CD8-positive, alpha-beta memory T cell (primary cell): ENCODE measurements at places on chromosomes 1 and 21.

DNA sequence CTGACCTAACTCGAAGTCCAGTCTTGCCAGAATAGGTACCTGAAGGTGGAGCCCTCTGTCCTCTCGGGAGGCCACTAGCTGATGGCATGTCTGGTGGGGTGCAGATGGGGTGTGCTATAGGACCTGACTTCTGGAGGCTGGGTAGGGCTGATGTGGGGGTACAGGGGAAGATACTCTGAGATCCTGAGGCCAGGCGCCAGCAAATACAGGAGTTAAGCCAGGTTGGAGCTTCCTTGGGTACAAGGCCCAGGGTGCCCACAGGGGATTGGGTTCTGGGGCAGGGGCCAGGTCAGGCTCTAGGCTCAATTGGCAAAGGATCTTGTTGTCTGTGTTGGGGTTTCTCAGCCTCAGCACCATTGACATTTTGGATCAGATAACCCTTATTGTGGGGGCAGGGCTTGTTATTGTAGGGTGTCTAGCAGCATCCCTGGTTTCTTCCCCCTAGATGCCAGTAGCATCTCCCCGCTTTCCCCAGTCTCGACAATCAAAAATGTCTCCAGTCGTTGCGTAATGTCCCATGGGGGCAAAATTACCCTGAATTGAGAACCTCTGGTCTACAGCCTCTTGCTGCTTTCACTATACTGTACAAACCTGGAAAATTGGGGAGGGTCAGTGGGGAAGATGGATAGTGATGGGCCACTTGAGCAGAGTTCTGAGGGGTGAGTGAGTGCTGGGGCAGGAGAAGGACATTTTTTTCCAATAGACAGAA is 9.2 kb downstream of the PTPRF start:
- no peak for DNase-seq

DNA sequence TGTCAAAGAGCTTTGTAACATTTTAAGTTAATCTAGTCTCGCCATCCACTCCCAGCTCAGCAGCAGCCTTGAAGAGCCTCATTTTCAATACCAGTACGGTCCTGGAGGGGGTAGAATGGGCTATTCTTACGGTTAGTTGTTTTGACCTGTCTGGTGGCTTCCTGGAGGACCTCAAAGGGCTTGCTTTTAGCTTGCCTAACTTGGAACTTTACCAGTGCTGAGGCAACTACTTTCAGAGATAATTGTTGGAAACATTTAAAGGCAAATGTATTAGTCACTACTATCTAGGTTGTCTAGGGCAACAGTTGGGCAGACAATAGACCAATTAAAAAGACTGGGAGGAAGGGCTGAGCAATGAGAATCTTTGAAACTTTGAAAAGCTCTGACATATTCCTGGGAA is 56.0 kb downstream of the TTLL7 start:
- DNase-seq, result no peak

DNA sequence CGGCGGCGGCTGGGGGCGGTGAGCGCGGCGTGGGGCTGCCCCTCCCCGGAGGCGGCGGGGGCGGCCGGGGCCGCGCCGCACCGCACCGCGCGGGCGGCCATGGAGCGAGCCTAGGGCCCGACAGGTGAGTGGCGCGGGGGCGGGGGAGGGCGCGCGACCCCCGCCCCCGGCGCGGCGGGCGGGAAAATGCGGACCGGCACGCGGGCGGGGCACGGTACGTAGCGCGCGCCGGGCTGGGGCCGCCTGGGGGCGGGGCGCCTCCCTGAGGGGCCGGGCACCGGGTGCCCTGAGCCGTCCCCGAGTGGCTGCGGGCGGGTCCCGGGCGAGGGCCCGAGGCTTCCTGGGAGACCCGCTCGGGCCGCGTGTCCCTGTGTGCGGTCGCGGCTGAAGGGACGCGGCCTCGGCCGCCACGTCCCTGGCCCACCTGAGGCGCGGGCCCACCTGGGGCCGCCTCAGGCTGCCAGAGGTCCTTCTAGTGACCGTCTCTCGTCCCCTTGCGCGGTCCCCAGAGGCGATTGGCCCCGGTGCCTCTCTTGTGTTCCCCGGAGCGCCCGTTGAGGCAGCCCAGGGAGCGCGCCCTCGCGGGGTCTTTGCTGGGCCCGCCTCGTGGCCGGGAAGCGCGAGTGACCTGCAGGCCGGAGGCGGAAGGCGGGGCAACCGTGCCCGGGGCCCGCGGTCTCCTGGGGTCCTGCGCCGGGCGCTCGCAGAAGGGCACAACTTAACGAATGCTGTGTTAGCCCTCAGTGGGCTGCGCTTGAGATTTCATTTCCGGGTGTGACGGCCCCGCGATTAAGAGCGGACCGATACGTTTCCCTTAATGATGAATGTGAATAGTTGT is 500 bp downstream of the FAM20B start:
- peak; percentile 79 for DNase-seq

GRCh38 chr1:93672069-93672468 is 9.6 kb downstream of the BCAR3 start:
- DNase-seq, result no peak

DNA sequence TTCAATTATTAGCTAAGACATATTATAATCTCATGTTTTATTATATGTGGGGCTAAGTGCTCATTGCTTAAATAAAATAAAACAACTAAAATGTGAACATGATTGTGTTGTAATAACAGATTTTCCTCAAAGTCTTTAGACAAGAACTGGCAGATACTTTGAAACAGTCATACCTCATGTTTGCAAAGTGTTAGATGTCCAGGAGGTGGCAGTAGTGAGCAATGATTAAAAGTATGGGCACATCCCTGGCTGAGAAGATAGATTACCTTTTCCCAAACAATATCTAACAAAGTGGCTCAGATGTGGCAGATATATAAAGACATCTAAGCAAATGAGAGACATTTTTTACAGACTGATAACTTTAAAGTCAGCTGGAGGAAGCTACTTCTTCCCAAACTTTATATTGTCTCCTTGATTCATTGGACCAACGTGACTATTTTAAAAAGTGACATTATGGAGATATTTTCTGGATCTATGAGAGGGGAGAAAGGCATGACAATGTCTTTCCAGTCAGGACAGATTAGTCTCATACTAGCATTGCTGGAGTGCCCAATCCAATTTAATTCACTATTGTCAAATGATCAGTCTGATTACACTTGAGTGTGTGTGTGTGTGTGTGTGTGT is 269.8 kb downstream of the S1PR1 start:
- no peak for DNase-seq

DNA sequence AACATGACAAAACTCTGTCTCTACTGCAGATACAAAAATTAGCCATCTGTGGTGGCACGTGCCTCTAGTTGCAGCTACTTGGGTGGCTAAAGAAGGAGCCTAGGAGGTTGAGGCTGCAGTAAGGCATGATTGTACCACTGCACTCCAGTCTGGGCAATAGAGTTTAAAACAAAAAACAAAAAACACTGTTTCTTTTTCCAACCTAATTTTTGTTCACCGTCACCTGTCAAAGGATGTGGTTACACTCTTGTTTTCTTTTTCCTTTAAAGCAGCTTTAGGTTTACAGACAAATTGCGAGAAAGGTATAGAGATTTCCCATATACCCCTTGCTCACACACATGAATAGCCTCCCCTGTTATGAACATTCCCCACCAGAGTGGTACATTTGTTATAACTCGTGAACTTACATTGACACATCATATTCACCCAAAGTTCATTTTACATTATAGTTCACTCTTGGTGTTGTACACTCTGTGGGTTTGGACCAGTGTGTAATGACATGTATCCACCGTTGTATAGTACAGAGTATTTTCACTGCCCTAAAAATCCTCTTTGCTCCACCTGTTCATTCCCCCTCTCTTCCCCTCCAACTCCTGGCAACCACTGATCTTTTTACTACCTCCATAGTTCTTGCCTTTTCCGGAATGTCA is 26.2 kb downstream of the SMG7 start:
- no peak for DNase-seq

- DNase-seq, result no peak
These were observed 1.1 kb upstream of the ST6GALNAC3 start for GRCh38 chr1:76073481-76073880.
